ENCODE measurements at places on chromosomes 16 and 17.

DNA sequence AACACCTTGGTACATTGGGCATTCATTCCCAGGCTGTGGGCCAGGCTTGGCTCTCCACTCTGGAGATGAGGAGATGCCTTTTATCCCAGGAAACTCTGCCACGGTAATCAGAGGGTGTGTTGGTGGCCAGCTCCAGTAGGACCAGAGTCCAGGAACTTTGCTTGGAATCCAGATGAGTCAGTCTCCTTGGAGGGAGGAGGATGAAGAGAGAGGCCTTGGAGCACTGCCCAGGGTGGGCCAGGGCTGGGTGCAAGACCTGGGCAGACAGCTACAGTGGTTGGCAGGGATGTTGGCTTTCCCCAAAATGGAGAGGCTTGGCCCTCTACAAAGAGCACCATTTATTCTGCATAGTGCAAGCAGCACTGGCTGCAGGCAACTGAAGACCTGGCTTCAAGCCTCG lies 209.0 kb downstream of the RGS9 start:
- no peak for DNase-seq

- DNase-seq = no peak
Observed at GRCh38 chr17:79793924-79794304, 3.0 kb downstream of the CBX8 start.

DNA sequence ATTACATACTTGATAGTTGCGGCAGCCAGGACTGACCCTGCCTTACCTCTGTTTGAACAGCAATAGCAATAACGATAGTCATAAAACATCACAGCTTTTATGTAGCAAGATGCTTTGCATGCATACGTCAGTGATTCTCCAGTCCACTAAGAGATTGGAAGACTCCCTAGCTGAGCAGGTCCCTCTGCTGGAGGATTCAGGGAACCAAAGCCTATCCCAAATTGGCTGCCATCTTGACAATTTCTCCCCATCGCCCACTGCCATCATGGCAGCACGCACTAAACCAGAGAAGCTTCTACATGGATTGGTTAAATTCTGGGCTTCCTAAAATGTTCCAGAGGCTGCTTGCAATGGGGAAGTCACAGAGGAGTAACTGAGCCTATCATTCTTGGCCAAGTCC lies 360.6 kb upstream of the XYLT1 start:
- DNase-seq = no peak

GRCh38 chr16:89909777-89910716 lies 8.6 kb upstream of the MC1R start:
- DNase-seq = peak; percentile 77

GRCh38 chr17:19359151-19359550 lies 3.4 kb downstream of the B9D1 start:
- DNase-seq = no peak

DNA sequence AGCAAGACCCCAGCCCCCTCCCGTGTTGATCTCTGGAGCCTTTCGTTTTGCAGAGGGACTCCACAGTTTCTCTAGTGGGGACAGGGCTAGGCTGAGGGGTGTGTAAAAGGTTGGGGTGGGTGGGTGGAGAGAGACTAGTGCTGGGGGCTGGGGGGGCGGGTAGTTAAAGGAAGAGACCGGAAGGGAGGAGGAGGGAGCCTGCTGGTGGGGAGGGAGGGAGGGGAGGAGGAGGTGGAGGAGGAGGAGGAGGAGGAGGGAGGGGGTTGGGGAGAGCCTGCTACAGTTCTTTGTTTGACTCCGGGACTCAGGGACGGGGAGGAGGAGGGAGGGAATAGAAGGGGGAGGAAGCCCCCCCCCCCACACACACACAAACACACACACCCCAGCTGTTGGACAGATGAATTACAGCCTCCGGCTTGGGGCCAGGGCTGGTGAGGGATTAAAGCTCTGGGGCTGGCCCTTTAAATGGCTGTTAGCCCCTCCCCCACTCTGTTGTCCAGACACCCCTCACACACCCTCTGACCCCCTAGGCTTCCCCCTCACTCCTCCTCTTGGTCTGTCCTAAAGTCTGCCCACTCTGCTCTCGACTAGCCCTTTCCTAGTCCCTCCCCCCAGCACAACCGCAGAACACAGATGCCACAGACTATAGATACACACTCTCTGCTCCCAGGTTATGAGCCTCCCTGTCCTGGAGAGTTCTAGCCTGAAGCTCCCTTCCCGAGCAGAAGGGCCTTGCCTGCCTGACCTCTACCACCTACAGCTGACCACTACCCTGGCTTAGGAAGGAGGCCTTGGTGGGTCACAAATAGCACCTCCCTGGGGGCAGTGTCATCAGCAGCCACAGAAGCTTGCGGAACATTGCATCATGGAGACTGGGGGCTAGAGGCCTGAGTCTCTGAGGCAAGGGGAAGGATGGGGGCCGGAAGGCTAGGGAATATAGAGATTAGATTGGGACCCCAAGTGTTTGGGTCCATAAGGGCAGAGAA lies 4.4 kb downstream of the KDM6B start:
- DNase-seq = peak; percentile 63

DNA sequence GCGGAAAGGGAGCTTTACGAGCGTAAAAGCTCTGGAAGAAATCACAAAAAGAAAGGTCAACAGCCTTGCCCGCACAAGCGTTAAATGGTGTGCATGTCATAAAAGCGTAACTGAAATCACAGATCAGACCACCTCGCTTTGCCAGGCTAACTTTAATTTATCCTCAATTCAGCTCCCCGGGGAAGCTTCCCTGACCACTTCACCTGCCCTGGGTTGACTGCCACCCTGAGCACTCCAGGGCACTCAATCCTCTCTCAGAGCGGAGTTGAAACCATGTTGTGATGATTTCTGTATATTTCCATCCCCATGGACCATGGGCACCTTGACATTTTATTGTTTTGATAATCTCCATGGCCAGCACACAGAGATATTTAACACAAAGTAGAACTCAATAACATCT lies 16.1 kb upstream of the NAGS start:
- DNase-seq = no peak

- no peak for DNase-seq
Observed at GRCh38 chr17:79006794-79007503, 2.6 kb downstream of the CANT1 start.

DNA sequence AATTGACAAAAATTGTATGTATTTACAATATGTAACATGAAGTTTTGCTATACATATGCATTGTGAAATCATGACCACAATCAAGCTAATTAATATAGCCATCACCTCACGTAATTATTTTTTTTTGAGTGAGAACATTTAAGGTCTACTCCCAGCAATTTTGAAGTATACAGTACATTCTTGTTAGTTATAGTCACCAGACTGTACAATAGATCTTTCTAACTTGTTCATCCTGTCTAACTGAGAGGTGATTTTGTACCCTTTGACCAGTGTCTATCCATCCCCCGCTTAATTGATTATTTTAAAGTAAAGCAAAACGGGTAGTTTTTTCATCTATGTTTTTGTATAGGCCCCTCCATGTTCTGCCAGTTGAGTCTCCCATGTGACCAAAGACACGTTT lies 30.3 kb downstream of the NTN1 start:
- no peak for DNase-seq

GRCh38 chr16:80077696-80078095 lies 463.1 kb upstream of the DYNLRB2 start:
- DNase-seq = no peak

- DNase-seq = no peak
Observed at GRCh38 chr16:337975-338575, 14.4 kb downstream of the AXIN1 start.

DNA sequence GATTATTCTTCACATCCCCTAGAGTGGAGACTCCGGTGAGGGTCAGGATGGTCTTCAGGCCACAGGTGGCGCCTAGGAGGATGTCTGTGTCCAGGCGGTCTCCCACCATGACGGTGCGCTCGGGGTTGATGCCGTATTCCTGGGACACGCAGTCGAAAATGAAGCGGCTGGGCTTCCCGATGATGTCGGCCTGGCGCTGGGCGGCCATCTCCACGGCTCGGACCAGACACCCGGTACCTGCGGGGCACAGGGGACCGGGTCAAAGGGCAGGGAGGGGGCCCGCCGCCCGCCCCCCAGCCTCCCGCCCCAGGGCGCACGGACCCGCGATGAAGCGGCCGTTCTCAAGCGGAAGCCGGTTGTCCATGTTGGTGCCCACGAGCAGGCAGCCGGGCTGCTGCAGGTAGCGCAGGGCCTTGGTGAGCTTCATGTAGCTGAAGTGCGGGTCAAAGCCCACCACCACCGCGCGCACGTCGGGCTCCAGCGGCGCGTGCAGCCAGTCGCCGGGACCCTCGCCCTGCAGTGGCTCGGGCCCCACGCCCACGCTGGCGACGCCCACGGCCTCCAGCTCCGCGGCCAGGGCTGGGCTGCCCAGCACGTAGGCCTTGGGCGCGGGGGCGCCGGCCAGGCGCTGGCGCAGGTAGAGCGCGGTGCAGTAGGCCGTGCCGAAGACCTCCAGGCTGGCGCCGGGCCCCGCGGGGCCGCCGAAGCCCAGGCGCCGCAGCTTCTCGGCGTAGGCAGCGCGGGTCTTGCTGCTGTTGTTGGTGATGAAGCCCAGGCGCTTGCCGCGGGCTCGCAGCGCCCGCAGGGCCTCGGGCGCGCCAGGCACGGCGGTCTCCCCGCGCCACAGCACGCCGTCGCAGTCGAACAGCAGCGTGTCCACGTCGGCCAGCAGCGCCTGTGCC lies 572 bp downstream of the PGP start:
- no peak for DNase-seq

DNA sequence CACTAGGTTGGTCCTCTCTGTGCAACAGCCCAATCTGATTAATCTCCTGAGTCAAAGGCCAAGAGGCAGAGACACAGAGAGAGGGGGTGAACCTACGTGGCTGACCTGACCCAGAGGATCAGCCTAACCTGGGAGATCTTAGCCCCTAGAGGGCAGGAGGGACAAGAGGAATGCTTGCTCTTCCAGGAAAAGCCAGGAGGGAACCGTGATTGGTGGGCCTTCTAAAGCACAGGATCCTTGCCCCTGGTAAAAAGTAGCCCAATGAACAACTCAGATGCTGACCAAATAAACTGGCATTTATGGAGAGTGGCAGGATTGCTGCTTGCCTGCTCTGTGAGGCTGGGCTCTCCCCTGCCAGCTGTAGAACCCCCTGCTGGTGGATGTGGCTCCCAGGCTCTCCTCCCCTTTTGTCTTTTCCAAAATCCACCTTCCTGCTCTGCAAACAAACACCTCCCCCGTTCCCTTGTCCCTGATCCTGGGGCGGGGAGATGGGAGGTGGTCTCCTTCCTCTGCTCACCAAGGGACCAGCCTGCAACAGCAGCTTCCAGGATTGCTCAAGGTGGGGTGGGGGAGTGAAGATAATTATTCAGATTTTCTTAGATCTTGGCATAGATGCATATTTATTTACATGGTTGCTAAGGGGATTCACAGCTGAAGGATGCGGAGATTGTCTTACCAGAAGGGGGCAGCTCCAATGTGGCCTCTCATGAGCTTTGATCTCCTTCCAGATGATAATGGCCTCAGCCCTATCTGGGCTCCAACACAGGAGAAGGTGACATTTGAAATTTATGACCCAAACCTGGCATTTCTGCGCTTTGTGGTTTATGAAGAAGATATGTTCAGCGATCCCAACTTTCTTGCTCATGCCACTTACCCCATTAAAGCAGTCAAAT lies 71.9 kb downstream of the SDR42E1 start:
- no peak for DNase-seq

- DNase-seq = no peak
Observed at GRCh38 chr17:12507026-12507595, 158.6 kb upstream of the MYOCD start.

DNA sequence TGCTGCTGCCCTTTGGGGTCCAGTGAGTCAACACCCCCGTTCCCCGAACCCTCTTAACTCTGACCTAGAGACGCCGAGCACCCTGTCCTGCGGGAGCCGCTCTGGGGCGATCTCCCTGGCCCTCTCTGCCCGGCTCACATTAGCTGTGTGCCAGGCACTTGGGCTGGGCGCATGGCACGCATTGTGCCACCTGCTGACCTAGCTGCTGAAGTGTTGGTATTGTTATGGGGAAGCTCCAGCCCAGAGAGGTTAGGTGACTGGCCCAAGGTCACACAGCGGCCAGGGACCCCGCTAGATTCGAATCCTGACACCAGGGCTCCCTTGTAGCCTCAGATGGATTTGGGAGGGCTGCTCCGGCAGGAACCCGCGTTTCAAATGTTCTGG lies 1.1 kb downstream of the HSD17B1 start:
- peak; percentile 45 for DNase-seq

DNA sequence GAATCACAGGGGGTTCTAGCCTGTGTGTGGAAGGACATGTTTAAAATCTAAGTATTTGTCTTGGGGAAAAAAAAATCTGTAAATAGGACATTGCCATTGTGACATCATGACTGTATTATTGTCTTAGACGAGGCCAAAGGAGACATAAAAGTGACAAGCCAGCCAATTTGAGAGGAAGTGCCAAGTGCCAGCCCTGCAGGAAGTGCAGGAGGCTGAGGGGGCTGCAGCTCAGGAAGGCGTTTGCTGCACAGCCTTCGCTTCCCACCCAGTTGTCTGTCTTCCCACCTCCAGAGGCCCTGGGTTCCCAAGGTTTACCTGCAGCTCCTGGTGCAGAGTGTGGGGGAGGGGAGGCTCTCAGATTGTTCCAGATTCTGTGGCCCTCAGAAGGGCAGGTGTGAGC lies 1.3 kb downstream of the ADCY7 start:
- peak; percentile 43 for DNase-seq

- DNase-seq = no peak
Observed at GRCh38 chr16:64121473-64121872, 1000.4 kb downstream of the CDH11 start.

DNA sequence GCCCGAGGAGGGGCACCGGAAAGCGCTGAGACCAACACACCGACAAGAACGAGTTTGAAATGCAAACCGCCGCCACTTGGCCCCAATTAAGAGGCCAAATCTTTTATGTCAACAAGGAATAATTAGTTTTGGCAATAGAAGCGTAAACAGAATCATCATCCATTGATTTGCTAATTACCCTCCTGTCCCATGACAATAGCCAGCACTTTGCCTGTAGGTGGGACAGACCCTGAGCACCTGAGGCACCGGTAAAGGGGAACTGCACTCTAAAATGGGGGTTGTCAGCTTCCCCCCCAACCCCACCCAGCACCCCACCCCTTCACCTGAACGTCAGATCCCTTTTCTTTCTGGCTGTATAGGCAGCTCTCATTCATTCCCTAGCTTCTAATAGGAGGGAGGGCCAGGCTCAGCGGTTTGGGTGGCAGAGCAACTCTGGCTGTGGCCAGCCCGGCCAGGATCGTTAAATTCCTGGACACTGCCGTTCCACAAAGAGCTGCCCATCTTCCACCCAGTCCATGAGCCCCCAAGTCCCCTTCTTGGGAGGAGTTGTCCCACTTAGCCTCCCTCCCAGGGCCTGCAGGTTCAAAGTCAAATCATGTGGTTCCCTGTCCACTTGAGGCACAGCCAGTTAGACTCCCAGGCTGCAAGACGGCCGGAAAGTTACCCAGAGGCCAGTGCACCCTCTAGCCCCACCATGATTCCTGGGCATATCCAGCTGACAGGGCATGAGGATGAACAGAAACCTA lies 45.8 kb downstream of the WNT3 start:
- no peak for DNase-seq

GRCh38 chr17:82888583-82889495 lies 49.0 kb upstream of the ZNF750 start:
- no peak for DNase-seq

- no peak for DNase-seq
Observed at GRCh38 chr16:52709306-52709705, 162.4 kb upstream of the TOX3 start.

GRCh38 chr17:63786971-63787711 lies 13.2 kb downstream of the DDX42 start:
- no peak for DNase-seq

Data from activated CD8-positive, alpha-beta T cell treated with anti-CD3 and anti-CD28 coated beads for 36 hours (primary cell).